ENCODE measurements at places on chromosomes 6 and 20.

DNA sequence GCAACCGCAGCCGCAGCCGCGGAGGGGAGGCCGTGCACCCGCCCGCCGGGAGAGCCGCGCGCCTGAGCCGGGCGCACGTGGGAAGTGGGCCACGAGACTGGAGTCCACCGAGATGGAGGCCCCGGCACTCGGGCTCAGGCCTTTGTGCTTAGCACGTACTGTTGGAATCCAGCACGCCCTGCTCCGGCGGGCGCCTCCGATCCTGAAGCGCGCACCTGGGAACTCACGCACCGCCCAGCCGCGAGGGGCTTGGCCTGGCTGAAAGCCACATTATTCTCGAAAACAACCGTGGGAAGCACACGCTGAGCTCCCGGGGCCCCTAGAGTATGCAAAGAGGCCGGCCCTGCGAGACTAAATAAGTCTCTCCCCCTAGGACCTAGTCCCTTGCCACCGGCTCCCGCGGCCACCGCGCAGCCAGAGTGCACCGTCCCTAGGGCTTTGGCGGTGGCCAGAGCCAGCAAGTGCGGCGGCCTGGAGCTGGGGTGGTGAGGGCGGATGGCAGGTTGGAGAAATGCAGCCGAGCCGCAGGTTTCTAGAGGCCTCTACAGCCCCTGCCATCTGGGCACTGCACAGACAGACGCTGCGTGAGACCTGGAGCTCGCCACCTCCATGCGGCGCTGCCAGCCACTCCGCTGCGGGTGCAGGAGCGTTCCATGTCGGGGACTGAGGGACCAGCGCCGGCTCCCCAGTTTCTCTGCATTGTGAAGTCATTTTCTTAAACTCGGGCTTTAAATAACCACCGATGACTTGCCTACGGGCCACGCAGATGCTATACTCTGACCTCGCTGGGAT, 42.0 kb upstream of the LY86 start:
- no peak for DNase-seq

DNA sequence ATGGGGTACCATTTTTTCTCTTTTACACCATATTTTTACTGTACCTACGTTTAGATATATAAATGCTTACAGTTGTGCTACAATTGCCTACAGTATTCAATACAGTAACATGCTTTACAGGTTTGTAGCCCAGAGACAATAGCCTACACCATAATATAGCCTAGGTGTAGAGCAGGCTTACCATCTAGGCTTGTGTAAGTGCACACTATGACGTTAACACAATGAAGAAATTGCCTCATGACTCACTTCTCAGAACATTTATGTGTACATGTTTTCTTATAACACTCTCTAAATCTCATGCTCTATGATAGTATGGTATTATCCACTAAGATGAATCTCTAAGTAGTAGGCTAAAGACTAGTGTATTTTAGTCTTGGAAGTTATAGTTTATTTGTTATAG, 13.5 kb downstream of the GPR63 start:
- DNase-seq: no peak

- DNase-seq: no peak
Measured at GRCh38 chr6:5122504-5123112, 37.5 kb downstream of the PPP1R3G start.

DNA sequence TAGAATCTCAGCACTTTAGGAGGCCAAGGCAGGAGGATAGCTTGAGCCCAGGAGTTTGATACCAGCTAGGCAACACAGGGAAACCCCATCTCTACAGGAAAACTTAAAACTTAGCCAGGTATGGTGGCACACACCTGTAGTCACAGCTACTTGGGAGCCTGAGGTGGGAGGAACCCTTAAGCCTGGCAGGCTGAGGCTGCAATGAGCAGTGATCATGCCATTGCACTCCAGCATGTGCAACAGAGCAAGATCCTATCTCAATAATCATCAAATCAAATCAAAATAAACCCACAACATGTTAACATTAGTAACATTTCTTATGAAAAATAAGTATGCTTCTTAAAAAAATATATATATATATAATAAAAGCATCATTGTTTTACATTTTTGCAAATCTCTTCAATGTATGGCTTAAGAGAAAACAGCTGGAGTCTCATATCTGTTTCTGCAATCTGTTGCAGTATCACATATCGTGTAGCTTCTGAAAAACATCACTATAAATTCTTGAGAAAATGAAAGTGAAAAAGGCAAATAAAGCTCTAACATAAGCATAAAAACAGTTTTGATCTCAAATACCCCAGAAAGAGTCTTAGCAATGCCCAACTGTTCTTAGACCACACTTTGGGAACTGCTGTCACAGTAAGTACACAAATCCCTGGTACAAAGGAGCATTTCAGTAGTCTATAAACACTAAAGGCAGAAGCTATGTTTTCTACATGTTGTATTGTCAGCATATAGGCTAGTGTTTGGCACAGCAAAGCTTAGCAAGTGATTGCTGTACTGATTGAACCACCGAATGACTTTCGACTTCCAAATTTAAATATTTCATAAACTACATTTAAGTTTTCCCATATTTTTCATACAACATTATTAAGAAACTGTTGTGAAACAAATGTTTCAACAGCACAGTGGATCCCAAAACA, 8.0 kb downstream of the MMUT start:
- DNase-seq: no peak

- peak; percentile 50 for DNase-seq
Measured at GRCh38 chr6:27237089-27237803, 10.3 kb upstream of the PRSS16 start.

- DNase-seq: no peak
Measured at GRCh38 chr6:10381133-10381829, 33.6 kb downstream of the TFAP2A start.

DNA sequence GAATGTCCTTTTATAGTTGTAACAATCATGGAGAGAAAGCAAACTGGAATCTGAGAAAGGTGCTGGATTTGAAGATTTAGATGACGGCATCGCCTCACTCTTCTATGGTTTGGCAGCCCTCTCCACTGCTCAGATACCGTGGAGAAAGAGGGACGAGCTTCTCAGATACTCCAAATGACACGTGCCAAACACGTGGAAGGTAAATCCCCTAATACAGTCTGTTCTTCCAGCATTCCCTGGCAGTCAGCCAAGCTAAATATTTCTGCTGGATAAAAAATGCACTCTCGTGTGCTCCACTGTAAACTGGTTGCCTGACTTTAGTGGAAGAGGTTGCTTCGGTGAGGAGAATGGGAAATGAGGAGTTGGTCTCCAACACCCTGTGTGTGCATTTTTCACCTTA, 16.7 kb upstream of the PRDM1 start:
- peak; percentile 84 for DNase-seq

- DNase-seq: no peak
Measured at GRCh38 chr6:52411911-52412310, 8.2 kb upstream of the EFHC1 start.

- no peak for DNase-seq
Measured at GRCh38 chr6:136411025-136411325, 121.3 kb upstream of the BCLAF1 start.

DNA sequence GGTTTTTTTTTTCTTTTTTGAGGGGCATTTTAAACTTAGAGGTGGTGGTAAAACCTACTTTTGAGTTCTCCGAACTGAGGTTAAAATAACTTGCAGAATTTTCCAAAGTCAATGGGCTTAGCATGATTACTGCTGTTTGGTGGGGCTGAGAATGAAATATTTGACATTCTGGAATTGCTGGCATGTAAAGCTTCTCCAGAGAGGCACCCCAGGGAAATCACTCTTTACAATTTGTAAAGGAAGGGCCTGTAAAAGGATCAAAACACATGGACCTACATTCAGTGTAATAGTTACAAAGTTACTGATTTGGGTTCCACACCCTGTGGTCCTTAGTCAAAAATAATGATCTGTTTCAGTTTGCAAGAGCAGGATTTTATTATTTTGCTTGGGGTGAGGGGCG, 5.5 kb downstream of the FAM217B start:
- DNase-seq: peak; percentile 55

DNA sequence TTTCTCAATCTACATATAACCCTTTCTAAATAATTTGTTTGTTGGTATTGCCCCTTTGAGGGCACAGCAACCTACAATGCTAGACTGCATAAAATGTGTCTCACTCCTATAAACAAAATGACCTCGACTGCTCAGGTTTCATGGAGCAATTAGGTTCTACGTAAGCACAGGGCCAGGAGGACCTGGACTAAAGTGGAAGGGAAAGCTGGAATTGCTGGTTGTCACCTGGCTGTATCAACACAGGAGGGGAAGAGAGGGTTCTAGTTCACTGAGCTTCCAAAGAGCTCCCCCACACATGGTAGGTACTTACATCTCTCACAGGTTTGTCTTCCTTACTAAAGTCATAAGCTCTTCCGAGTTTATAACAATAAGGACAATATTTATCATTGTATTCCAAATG, 51.0 kb downstream of the NCOA6 start:
- no peak for DNase-seq

GRCh38 chr6:149761438-149761837, 11.9 kb downstream of the PCMT1 start:
- DNase-seq: no peak

GRCh38 chr20:2822073-2822472, 5.9 kb downstream of the TMEM239 start:
- DNase-seq: no peak

- DNase-seq: no peak
Measured at GRCh38 chr6:45052325-45052724, 275.8 kb upstream of the RUNX2 start.

GRCh38 chr6:64014595-64014994, 379.0 kb downstream of the PHF3 start:
- no peak for DNase-seq

GRCh38 chr6:32799168-32799567, 17.6 kb downstream of the HLA-DOB start:
- no peak for DNase-seq

- DNase-seq: no peak
Measured at GRCh38 chr6:118316796-118317384, 231.2 kb upstream of the PLN start.

GRCh38 chr6:139753198-139753861, 378.9 kb upstream of the CITED2 start:
- peak; percentile 93 for DNase-seq

DNA sequence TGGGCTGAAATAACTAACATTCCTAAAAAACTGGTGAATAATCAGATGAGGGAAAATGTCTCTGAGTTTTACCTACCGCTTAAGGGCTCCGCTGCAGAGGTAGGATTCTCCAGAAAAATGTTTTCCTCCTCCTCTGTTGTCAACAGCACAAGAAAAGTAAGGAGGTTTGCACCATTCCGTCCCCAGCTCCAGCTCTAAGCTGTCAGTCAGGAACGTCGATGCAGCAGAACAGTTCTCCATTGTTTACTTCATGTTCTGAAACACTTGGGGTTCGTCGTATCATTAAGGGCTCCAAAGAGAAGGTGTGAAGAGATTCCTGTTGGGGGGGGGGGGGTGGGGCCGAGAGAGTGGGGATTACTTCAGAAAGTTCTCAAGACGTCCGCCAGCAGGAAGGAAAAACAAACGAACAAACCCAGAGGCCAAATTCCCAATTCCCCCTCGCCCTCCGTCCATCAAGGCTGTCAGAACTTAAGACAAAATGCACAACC, 734 bp downstream of the MMS22L start:
- peak; percentile 1 for DNase-seq

DNA sequence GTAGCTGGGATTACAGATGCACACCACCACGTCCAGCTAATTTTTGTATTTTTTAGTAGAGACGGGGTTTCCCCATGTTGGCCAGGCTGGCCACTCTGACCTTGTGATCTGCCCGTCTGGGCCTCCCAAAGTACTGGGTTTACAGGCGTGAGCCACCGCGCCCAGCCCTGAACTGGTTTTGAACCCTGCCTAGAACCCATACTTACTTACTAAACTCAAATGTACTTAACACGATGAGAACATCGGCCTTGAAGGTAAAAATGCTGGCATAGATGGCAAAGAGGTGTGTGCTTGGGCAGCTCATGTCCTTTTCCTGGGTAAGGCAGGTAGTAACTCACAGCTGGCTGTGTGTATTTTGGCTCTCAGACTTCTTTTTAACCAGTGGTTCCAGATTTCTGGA, 3.2 kb upstream of the ARMC12 start:
- no peak for DNase-seq

DNA sequence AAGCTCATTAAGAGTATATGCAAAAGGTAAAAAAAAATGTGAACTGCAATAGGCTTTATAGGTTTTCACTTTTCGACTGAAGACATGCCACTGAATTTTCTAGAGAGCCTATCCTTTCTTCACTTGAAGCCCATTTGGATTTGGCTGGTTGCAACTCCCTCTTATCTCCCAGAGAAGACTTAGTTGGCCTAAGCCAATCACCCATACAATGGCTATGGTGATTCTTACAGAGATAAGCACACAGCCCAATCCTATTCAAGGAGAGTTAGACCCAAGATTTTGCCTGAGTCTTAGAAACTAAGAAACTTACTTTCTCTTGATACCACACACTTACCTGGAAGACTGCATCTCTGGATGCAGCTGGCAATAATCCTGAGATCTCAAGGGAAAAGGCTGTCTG, 167.3 kb upstream of the PTCHD4 start:
- no peak for DNase-seq

- DNase-seq: no peak
Measured at GRCh38 chr6:167568407-167569024, 243.6 kb downstream of the TTLL2 start.

GRCh38 chr6:81938014-81938856, 185.8 kb upstream of the TENT5A start:
- peak; percentile 89 for DNase-seq

GRCh38 chr6:130293800-130294199, 71.0 kb upstream of the SAMD3 start:
- DNase-seq: peak; percentile 77

- DNase-seq: no peak
Measured at GRCh38 chr6:35489066-35489465, 7.8 kb downstream of the TEAD3 start.
